ENCODE measurements at places on chromosomes 2 and 18.

- DNase-seq = no peak
These were observed 451.4 kb upstream of the ST6GAL2 start for GRCh38 chr2:107337209-107337898.

GRCh38 chr2:14751581-14751980 lies 119.1 kb downstream of the LRATD1 start:
- no peak for DNase-seq

DNA sequence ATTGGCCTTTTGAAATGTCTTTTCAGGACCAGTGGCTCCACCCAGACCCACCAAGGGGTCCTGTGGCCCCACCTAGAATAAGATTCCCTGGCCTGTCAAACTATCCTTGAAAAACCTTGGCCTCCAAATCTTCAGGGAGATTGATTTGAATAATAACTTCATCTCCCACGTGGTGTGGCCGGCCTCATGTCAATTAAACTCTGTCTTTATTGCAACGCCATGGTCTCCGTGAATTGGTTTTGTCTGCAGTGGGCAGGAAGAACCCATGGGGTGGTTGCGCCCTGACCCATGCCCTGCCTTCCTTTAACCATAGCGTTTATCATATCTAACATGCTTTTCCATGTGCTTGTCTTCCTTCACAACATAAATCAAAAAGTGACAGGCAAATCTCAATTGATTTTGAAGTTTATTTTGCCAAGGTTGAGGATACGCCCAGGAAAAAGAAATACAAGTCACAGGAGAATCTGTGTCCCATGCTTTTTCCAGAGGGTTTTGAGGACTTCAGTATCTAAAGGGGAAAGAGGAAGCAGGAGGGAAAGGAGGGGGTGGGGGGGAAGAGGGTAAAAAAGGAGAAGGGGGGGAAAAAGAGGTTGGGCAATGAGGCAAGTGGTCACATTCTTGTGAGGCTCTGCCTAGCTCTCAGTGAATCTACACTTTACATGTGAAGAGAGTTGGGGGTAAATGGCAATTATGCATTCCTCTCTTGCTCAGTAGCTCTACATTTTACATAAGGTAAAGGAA lies 66.5 kb upstream of the CABLES1 start:
- no peak for DNase-seq

DNA sequence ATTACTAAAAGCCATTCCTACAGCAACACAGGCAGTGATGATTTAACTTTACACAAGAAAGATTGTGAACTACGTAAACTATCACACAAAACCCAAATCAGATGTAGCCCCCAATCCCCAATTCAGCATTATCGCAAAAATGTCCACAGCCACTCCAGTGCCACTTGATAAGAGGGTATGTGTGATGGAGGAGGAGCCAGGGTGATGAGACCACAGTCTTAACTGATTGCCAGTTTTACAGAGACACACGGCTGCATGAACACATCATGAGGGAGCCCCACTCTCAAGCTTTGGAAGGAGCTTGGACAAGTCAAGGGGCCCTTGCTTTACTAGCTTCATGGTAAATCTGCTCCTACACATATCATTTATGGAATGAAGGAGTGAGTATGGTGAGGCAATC lies 116.0 kb downstream of the FAM161A start:
- DNase-seq = no peak

GRCh38 chr2:53188851-53189510 lies 578.6 kb upstream of the CHAC2 start:
- DNase-seq = no peak

- no peak for DNase-seq
These were observed 11.9 kb downstream of the TWIST2 start for GRCh38 chr2:238859636-238860347.

- DNase-seq = no peak
These were observed 45.5 kb downstream of the SLC14A2 start for GRCh38 chr18:45660746-45661145.

- DNase-seq = no peak
These were observed 69.8 kb upstream of the TANK start for GRCh38 chr2:161090411-161090810.

DNA sequence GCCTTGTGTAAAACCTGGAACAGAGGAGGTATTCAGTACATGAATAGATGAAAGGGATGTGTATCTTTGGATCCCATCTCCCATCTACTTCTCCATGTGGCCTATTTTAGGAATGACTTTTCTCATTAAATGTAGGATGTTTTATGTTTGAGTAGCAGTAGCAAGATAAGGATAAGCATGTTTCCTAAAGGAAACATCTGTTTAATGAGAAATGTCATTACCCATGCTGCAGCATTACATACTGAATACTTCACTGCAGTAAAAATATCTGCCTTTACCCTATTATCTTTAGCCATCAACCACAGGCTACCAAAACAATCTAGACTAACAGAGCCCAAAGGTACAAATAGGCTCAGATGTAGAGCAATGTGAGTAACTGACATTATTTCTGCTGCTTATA lies 419.2 kb upstream of the CYRIA start:
- DNase-seq = no peak

DNA sequence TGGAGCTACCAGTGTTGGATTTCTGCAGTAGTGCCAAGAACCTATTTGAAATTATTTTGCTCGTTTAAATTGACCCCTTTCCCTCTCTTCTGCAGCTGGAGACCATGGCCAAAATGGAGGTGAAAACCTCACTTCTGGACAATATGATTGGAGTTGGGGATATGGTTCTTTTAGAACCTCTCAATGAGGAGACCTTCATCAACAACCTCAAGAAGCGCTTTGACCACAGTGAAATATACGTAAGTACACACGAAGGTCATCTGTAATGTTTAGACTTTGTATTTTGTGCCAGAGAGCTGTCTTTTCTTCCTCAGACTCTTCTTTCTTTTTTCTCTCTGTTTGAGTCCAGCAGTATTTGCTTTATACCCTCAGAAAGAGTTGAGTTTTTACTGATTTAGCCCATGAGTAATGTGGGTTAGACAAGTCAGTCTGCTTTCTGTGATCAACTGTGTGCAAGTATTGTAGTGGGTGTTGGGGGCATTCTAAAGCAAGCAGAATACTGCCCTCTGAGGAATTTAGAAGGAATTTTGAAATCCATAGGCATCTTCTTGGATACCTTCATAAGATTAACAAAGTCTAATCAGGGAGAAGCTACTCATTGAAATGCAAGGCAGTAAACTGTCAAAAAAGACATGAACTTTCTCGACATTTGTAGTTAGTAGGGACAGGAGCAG lies 31.7 kb downstream of the MYO1B start:
- DNase-seq = no peak

All from stimulated activated CD8-positive, alpha-beta memory T cell treated with anti-CD3 and anti-CD28 coated beads, Interleukin-12 subunit alpha, Interleukin-12 subunit beta, amount 100 ng/mL, for 1 hour (primary cell).